NCI-H524 treated with DMSO at 0.1 percent for 48 hours (cell line): ENCODE measurements at places on chromosomes 6 and 20.

GRCh38 chr6:42390228-42390934, 61.3 kb downstream of the TRERF1 start:
- no peak for DNase-seq

DNA sequence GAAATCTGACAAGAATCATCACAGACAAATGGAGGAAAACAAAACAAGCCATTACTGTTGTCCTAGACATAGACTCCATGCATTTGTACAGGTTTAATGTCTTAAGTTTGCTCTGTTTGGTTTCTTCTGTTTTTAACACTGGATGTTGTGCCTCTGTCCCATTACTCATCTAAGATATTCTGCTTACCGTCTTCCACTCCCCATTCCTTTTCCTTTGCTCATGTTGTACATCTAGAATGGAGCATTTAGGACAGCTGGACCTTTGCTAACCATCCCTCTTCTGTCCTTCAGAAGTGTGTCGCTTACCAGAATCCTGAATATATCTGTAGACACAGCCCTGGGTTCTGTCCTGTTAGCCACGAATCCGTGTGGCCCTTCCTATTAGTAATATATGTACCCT, 35.2 kb downstream of the RAB22A start:
- no peak for DNase-seq

- DNase-seq, result no peak
These were observed 7.8 kb upstream of the APMAP start for GRCh38 chr20:25000268-25000801.

- DNase-seq, result no peak
These were observed 12.5 kb upstream of the TMEM30A start for GRCh38 chr6:75296811-75297779.

DNA sequence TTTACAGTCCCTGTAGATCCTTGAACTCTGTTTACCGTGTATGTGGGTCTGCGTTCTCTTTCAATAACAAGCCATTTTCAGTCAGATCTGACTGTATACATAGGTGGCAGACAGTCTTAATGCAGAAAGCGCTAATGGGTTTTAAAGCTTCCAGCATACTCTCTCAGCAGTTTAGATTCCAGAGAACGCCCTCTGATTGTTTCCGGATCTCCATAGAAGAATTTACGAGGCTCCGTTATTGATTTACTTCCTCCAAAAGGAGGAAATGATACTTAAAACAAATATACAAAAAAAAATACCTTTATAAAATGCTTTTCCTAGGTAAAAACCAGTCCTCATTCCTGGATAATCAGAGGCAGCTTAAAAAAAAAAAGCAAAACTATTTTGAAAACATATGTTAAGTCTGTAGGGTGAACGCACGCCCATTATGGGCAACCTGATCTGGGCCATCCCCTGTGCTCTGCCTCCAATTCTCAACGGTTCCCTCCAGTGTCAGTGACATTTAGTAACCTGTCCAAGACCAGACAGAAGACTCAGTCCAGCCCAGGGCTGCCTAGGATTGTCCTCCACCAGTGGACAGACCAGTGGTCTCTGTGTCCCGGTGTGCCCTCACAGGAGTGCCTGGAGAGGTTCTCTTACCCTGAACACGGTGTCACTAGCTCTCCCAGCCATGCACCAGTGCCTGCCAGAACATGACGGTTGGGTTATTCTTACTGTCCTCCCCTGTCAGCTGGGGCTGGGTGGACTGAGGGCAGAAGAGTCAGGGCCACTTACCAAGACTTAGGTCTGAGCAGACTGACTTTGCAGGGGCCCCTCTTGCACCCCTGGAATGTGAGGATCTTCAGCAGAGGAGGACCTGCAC, 217.3 kb downstream of the ARID1B start:
- DNase-seq, result no peak

GRCh38 chr6:305371-306206, 13.3 kb downstream of the DUSP22 start:
- no peak for DNase-seq

DNA sequence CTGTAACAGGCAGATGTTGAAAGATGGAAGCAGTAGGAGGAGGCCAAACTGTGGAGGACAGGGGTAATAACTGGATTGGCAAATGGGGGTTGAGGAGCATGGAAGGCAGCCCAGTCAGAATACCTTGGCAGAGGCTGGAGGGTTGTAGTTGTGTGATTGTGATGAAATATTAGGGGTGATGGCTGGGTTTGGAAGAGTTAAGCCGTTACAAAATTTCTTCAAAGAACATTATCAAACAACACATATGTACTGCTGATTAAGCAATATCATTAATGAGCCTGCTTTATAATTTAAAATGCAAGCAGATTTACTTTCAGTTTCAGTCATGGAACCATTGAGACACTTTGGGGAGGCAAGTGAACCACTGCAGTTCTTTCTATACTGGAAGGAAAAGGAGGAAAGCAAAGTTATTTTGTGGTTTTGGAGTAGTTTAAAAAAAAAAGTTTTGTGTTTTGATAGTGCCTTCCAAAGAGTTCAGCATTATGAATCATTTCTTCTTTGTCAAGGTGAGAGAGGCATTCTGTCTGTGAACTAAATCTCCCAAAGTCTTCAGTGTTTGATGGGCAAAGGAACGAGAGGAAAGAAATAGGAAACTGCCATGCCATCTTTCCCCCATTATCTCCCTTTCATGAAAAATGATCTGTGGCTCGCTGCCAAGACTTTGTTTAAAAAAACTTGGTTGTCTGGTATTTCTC, 20.7 kb downstream of the FOXO3 start:
- DNase-seq, result no peak

GRCh38 chr20:16477632-16478031, 95.6 kb downstream of the KIF16B start:
- no peak for DNase-seq

DNA sequence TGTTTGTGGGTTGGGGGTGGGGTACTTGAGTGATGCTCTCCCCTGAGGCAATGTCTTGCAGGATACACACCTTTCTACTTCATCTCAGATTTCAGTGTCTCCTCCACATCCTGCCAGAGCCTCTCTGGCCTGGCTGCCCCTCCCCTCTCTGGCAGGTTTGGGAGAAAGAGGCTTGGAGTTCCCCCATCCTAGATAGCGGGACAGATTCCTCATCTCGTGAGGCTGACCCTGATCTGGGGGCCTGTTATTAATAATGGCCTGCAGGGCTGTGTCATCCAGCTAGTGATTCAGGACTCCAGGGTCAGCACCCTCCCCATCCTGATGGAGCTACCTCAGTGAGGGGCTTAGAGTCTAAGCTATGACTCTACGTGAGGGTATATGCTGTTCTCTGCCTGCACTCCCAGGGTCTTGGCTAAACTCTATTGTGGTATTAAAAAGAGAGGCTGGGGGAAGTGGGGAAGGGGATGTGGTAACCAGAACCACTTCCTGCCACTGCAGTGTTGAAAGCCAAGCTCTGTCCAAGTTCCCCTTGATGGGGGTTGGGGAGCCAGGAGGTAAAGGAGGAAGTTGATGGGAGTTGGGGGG, 3.7 kb upstream of the MMP9 start:
- DNase-seq, result no peak

DNA sequence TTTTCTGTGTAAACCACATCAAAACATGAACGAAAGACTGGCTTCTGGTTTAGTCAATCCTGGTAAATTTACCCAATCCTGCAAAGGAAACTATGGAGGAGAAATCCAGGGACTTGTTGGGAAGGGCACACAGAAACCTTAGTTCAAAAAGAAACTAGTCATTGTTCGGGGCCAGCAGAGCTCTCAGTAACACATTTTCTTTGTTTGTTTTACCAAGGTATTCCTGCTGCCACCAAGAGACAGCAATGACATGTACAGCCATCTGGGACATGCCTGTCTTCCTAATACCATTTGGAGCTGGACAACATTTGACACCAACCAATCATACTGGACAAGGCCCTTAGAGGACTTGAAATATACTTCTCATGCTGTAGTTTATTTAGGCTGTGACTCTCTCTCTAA, 8.3 kb downstream of the OARD1 start:
- DNase-seq, result no peak

DNA sequence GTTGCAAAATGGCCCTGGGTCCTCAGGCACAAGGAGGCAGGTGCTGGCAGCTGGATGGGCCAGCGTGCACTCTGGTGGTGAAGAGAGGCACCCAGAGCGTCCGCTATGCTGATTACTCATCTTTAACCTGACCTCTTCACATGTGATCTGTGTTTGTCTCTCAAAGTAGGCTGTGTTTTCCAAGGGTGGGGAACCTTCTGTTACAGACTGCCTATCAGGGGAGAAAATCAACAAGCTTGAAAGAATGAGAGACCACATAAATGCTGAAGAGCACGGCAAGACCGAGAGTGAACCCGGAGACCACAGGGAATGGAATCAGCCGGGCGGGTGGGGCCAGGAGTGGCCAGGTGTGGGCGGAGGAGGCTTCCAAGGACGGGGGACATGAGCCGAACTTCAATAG, 16.2 kb downstream of the BNIP5 start:
- no peak for DNase-seq

DNA sequence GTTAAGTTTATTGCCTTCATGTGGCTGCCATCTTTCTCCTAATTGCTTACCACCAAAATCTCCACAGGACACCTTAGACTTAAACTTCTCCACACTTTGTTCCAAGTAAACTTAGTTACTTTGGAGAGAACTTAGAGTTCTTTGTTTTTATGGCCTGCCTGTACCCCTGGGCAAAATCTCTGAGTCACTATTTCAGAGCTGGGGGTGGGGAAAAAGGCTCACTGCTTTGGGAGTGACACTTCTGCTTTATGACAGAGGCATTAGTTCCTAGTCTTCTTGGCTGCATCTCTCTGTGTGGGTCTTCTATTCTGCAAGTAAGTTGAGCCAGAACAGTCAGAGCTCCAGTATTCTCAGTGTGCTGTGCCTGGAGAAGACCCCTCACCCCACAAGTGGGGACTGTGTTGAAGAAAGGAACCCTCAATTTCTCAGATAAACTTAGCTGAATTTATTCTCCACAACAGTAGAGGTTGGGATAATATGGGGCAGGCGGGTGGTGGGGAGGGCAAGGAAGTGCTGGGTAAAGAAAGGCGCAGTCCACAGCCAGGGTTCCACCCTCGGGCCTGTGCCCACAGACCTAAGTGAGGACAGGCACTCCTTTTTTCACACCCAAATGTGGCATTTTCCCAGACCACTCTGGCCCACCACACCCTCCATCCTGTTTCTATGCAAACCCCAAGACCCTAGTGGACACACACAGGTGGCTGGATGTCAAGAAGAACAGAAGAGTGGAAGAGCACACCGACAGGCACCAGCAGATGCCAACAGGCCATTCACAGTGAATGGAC, 636.6 kb upstream of the MAN1A1 start:
- no peak for DNase-seq
